A549 treated with DMSO at 1 μM for 4 hours (cell line): ENCODE measurements at places on chromosomes 12 and 14. TPM values are rescaled to one million over a fixed set of nuclear protein-coding genes. Genes with fewer than 3 reads are reported as not detected.

DAO gene
- total RNA-seq = not detected in 5 replicates

TAS2R19 gene
- total RNA-seq = 0.09 to 0.25 TPM in 2 of 5 replicates, not detected in the others

POTEG gene
- not detected in 5 replicates for total RNA-seq

KCNJ8 gene
- total RNA-seq = 0.25 to 0.59 TPM (median 0.47 TPM) in 5 replicates

CEP128 gene
- 4.7 to 6.1 TPM (median 5.9 TPM) in 5 replicates for total RNA-seq

PROX2 gene
- total RNA-seq = not detected in 5 replicates

KRT86 gene
- 30.3 to 41.6 TPM (median 35.7 TPM) in 5 replicates for total RNA-seq

SLC39A2 gene
- 0.09 TPM in 1 of 5 replicates, not detected in the others for total RNA-seq

MTRFR gene
- 15.7 to 20.8 TPM (median 15.9 TPM) in 5 replicates for total RNA-seq

PTPRO gene
- 0.05 to 0.08 TPM in 2 of 5 replicates, not detected in the others for total RNA-seq

C1R gene
- total RNA-seq = 24.1 to 46.2 TPM (median 28.9 TPM) in 5 replicates

FAM90A1 gene
- total RNA-seq = 0.03 to 0.14 TPM (median 0.12 TPM) in 5 replicates

LACRT gene
- total RNA-seq = not detected in 5 replicates

SLCO1C1 gene
- 0.03 to 0.04 TPM in 2 of 5 replicates, not detected in the others for total RNA-seq

B4GALNT1 gene
- 34.2 to 52.4 TPM (median 46.8 TPM) in 5 replicates for total RNA-seq

OR4K5 gene
- total RNA-seq = not detected in 5 replicates

PARPBP gene
- 20.5 to 27.2 TPM (median 25.6 TPM) in 5 replicates for total RNA-seq

GYS2 gene
- total RNA-seq = not detected in 5 replicates

SYT1 gene
- total RNA-seq = 5.2 to 8.8 TPM (median 6.9 TPM) in 5 replicates

MANSC1 gene
- total RNA-seq = 3.2 to 4.5 TPM (median 3.8 TPM) in 5 replicates

PELI2 gene
- total RNA-seq = 0.83 to 1.7 TPM (median 1.3 TPM) in 5 replicates

COL2A1 gene
- total RNA-seq = 0.02 to 0.18 TPM (median 0.08 TPM) in 5 replicates

SSPN gene
- total RNA-seq = 0.25 to 0.61 TPM (median 0.48 TPM) in 5 replicates

CD163 gene
- total RNA-seq = 0.06 TPM in 1 of 5 replicates, not detected in the others

GPRC5D gene
- not detected in 5 replicates for total RNA-seq

NDRG2 gene
- 2.8 to 3.7 TPM (median 3.0 TPM) in 5 replicates for total RNA-seq

TRHDE gene
- 0.09 to 0.34 TPM (median 0.18 TPM) in 5 replicates for total RNA-seq

SRGAP1 gene
- 12.6 to 15.6 TPM (median 13.9 TPM) in 5 replicates for total RNA-seq

BMAL2 gene
- 22.6 to 33.8 TPM (median 30.7 TPM) in 5 replicates for total RNA-seq

RFC5 gene
- 41.4 to 47.4 TPM (median 45.8 TPM) in 5 replicates for total RNA-seq

C2CD5 gene
- 11.8 to 16.0 TPM (median 15.0 TPM) in 5 replicates for total RNA-seq

DLGAP5 gene
- 28.5 to 38.1 TPM (median 36.4 TPM) in 5 replicates for total RNA-seq

SLC17A8 gene
- total RNA-seq = 0.05 TPM in 1 of 5 replicates, not detected in the others

RBP5 gene
- total RNA-seq = not detected in 5 replicates

NXPH4 gene
- 4.6 to 6.2 TPM (median 5.0 TPM) in 5 replicates for total RNA-seq

CISTR gene
- total RNA-seq = not detected in 5 replicates

COPS7A gene
- total RNA-seq = 53.3 to 61.0 TPM (median 56.5 TPM) in 5 replicates

ARHGAP9 gene
- 0.11 to 0.69 TPM (median 0.43 TPM) in 5 replicates for total RNA-seq

SDSL gene
- 24.4 to 27.0 TPM (median 25.7 TPM) in 5 replicates for total RNA-seq

NTN4 gene
- 44.2 to 59.8 TPM (median 53.3 TPM) in 5 replicates for total RNA-seq

DACT1 gene
- total RNA-seq = 0.55 to 1.2 TPM (median 0.77 TPM) in 5 replicates

GPR135 gene
- total RNA-seq = 0.80 to 1.5 TPM (median 1.4 TPM) in 5 replicates

KIF21A gene
- total RNA-seq = 18.7 to 25.3 TPM (median 24.0 TPM) in 5 replicates

KLRK1 gene
- total RNA-seq = not detected in 5 replicates

AQP5 gene
- total RNA-seq = not detected in 5 replicates

APOLD1 gene
- 0.19 to 0.67 TPM (median 0.26 TPM) in 5 replicates for total RNA-seq
